ENCODE measurements at places on chromosomes 3 and 15. TPM values are rescaled to one million over a fixed set of nuclear protein-coding genes. Genes with fewer than 3 reads are reported as not detected.

ITPR1 gene
- 294 TPM for total RNA-seq

PLCB2 gene
- 23.6 TPM for total RNA-seq

DNA sequence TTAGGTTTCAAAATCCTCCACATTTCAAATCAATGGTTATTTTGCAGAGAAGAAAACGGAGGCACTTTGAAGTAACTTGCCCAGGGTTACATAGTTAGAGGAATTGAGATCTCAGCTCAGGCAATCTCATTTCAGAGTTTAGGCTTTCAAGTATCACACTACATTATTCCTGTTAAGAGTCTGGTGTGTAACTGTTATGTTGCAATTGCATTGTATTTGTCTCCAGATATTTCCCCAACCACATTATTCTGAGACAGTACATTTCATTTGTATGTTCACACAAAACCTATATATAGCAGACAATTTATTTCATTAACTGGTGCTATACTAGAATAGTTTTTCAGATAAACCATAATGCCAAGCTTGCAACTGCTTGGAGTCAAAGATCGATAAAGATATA, 154.2 kb upstream of the TSPAN3 start:
- no peak for DNase-seq

DNA sequence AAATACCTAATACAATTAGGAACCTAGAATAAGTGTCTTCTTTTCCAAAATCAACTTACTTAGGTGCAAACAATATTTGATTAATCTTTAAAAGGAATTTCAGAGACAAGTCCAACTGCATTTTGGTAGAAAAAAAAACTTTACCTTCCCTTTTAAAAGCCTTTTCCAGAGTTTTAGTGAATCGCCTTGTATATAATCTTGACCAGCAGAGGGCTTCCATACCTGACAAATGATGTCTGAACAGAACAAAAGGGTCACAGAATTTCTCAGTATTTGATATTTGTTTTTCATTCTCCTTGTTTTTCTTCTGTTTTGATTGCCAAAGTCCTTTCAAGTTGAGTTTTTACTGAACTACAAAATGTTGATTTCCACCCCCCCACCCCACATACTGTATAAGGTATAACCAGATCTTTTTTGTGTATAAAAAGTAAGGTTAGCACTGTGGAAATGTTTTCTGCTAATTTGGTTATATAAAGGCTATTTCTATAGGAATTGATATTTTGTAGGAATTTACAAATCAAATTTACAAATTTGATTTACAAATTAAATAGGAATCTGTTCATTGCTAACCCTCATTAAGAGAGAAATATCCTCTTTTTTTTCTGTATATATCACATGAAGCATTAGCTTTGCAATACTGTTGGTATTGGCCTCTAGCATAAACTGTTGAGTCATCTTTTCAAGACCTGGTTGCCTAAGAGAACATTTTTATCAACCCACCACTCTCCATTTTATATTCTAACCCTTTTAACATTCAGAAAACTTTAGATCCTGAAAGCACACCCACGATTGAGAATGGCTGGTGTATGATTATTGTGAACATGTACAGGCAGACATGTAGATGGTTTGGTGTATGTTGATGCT, 464.1 kb upstream of the RARB start:
- no peak for DNase-seq

XCR1 gene
- total RNA-seq = 0.63 TPM

IQCF5 gene
- total RNA-seq = not detected
